ENCODE measurements at places on chromosomes 2 and 18.

DNA sequence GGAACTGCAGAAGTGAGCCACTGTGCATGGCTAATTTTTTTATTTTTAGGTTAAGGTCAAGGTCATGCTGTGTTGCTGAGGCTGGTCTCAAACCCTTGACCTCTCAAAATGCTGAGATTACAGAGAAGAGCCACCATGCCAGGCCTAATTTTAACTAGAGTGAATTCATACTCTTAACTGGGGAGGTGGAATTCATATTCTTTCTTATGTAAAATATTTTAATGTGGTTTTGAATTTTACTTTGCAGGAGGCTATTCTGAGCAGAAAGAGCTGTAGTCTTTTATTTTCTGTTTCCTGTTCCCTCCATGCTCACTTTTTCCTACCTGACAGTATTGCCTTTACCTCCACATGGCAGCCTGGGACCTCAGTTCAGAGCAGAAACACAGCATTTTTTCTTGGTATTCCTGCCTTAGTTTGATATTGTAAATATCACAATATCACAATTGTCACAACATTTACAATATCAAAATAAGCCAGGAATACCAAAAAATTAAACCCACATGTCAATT is 37.1 kb upstream of the CCNYL1 start:
- DNase-seq, result no peak

GRCh38 chr18:78101091-78101490 is 851.4 kb downstream of the GALR1 start:
- no peak for DNase-seq

DNA sequence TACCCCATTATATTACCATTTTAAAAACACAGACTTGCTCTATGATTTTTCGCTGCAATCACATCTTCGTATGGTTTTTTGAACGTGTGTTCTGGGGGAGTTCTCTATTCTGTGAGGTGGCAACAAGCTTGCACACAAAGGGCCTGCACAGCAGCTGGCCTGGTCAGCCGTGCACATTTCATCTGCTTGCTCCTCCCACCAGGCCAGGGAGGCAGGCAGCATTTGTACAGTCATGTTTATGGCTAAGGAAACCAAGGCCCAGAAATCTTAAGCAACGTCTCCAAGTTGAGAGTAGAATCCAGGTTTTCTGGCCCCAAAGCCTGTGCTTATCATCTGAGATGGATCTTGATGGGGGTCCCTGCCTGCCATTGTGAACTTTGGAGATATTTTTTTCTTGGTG is 106.4 kb upstream of the SMIM21 start:
- DNase-seq, result no peak

DNA sequence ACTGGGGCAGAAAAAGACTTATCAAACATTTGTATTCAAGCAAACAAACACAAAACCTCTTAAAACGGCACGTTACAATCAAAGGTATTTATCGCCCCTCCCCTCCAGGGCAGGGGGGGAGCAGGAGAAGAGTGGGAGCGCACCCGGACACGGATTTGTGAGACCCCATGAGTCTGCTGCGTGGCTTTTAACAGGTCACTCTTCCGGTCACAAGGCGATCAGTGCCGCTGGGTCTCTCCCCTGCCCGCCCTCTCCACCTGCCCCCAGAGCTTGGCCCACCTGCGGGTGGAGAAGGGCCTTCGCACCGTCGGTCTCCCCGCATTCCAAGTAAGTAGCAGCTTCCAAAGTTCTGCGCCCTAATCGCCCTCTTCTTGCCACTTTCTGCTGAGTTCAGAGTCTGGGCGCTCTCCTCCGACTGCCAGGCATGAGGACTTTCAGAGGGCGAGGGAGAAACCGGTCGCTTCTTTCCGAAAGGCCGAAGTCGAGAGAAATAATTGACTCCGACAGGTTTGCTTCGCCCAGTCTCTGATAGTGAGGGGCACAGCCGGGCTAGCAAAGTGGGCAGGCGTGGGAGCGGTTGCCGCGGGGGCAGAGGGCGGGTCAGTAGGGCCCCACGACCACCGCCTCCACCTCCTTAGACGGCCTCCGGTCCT is 800 bp downstream of the RPRM start:
- peak; percentile 24 for DNase-seq

- DNase-seq, result no peak
These were observed 34.3 kb downstream of the GATA6 start for GRCh38 chr18:22203536-22204213.

GRCh38 chr2:73685764-73686438 is 43.7 kb upstream of the NAT8 start:
- peak; percentile 50 for DNase-seq

All from ovary (tissue), 10 donors.